Bone marrow (tissue), 2 donors: ENCODE measurements at places on chromosomes 11 and 22.

- DNase-seq: no peak
These were observed 29.9 kb downstream of the GLB1L2 start for GRCh38 chr11:134361661-134362060.

GRCh38 chr22:39177791-39178190 is 25.3 kb upstream of the CBX7 start:
- DNase-seq: no peak

DNA sequence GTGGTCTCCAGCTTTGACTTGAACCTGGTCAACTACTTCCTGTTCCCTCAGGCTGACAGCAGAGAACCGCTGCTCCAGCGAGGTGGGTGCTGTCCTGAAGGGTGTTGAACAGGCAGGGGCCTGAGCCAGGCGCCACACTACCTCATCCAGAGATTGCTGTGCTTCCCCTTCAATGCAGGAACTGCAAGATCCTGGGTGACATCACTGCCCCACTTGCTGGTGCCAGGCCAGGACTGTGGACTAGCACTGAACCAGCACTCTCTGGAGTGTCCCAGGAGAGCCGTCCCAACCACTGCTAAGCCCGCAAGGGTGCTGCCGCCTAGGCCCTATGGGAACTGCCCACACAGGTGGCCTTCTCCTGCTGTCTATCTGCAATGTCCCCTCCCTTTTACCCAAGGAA is 51.7 kb downstream of the GAB4 start:
- no peak for DNase-seq

DNA sequence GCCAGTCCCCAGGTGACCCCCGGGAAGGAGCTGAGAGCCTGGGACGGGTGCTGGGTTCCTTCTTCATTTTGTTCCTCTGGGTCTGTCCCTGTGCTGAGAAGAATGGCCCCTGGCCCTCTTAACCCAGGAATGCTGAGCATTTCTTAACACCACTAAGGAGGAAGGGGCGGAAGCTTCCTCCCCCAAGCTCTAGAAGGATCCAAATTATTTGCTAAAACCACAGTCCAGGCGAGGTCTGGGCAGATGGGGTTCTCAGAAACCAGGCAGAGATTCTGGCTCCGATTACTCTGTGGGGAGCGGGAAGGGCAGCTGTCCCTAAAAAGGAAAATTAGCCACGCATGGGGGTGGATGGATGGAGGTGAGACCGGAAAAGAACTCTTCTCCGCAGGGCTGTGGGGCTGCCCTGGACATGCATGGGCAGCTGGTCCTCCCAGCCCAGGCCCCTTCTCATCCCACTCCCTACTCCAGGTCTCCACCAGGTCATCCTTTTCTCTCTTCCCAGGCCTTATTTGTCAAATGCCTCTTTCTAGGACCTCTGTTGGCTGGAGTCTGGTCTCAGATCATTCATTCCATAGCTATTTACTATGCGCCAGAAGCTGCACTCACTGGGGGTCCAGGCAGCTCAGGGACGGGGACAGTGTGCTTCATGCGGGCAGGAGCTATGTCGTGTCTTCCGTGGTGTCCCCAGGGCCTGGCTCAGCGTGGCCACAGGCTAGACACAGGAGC is 45.0 kb upstream of the MYH9 start:
- no peak for DNase-seq

DNA sequence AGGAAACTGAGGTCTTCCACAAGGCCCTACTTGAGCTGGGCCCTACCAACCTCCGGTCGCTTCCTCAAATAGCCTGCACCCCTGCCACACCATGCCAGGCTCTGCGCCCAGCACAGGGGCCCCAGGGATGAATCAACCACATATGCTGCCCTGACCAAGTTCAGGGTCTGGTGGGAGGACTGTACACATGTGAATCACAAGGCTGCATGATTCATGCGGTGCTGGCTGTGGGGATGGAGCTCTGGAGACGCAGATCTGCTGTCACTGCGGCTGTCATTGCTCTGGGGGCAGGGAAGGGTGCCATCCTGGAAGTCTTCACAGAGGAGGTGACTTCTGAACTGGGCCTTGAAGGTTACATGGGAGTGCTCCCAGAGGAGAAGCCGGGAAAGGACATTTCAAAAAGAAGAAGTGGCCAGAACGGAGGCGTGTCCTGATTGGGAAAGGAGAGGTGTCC is 21.5 kb downstream of the CYTH4 start:
- DNase-seq: peak; percentile 53

DNA sequence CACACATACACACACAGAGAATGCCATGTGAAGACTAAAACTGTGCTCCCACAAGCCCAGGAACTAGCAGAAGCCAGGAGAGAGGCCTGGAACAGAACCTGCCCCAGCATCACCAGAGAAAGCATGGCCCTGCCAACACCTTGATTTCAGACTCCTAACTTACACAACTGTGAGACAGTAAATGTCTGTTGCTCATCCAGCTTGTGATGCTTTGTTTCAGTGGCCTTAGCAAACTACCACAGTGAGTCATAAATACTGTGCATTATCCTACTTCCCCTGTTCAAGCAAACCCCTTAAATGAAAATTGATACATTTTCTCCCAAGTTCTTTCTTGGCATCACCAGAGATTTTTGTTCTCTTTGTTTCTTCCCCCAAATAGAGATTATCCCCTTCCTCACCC is 1539.4 kb upstream of the TENM4 start:
- DNase-seq: no peak

GRCh38 chr22:17366830-17367229 is 2.4 kb upstream of the CECR2 start:
- no peak for DNase-seq

DNA sequence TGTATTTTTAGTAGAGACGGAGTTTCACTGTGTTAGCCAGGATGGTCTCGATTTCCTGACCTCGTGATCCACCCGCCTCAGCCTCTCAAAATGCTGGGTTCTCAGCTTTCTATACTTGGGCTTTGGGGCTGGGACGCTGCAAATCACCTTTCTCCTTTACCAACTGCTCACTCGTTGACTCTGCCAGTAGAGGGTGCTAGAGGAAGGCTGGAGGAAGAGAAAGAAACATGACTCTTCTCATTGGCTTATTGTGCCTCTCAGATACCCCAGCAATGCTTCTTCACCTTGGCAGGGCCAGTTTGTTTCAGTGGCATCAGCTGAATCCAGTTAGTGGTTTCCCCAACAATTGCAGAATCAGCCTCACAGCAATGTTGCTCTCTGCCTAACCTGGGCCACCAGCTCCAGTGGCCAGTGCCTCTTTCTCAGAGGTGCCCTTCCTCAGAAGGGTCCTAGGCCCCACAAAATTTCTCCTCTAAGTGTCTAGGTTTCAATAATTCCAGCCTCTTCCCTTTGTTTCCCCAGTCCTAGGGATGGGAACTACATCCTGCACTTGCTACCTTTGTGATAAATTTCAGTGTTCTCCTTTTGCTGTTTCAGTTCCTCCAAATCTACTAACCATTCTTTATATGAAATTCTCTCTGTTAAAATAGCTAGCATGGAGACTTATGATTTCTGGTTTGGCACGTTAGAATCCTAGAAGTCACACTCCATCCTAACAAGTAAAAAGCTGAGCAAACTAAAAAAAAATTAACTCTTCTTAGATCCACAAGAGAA is 71.5 kb upstream of the VSTM5 start:
- DNase-seq: no peak

DNA sequence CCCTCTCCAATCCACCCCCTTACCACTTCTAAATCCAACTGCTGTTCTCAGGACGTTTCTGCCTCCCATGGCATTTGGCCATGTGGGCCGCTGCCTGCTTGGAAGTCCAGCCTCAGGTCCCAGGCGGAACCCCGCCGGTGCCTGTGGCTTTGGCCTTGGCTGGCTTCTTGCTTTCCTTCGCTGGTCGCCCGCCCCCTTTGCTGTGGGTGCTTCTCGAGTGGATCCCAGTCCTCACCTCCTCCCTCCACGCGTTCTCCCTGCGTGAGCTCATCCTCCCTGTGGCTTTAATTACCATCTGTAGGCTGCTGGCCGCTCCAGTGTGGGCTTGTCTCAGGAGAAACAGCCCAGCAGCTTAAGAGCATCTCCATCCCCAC is 111.7 kb downstream of the NECTIN1 start:
- no peak for DNase-seq

- DNase-seq: no peak
These were observed 1.1 kb upstream of the PRG2 start for GRCh38 chr11:57391539-57391938.

GRCh38 chr11:128716661-128717210 is 22.9 kb downstream of the FLI1 start:
- DNase-seq: no peak

DNA sequence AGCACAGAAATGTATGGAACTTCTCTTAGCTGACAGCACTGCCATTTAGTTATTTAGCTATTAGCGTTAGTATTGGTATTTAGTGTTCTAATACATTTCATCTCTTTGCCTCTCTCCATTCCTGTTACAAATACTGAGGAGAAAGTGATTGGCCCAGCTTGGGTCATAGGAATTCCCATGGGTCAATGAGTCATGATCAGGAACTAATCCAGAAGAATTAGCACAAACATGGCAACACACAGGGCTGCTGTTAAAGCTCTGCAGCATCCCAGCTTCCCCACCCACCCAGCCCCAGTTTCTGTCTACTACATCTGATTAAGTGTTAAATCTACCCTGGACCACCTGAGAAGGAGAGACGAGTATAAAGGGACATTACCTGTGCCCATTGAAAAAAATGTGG is 36.1 kb downstream of the PDGFD start:
- DNase-seq: no peak

GRCh38 chr11:10909141-10909883 is 51.5 kb upstream of the ZBED5 start:
- DNase-seq: no peak

- no peak for DNase-seq
These were observed 28.3 kb downstream of the MUC6 start for GRCh38 chr11:1008001-1008802.

- no peak for DNase-seq
These were observed 32.7 kb downstream of the SGSM3 start for GRCh38 chr22:40403141-40403540.

GRCh38 chr11:64720640-64721358 is 2.2 kb downstream of the NRXN2 start:
- DNase-seq: no peak

DNA sequence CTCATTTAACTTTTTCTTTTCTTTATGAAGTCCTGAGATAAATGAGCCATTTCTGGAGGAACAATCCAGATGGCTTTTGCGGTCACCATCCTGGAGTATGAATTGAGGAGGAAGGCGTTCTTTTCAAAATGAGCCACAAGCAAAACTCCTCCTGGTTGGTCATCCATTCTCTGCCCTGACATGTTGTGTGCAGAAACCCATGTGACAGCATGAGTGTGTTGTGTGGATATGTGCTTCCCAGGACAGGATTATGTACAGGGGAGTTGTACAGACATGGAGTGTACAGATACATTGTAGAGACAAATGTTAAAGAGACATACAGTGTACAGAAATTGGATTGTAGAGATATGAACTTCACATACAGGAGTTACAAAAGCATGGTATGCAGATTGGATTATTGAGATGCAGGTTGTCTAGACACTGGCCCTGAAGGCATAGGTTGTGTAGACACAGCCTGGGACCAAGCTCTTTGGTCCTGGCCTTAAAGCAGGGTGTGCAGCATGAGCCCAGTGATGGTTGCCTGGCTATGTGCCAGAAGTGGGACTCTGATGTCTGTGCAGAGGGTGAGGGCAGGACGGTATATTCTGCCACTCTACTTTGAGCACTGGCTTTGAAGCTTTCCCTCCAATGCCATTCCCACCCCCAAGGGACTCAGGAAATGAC is 178.5 kb upstream of the ZBED5 start:
- DNase-seq: no peak

- no peak for DNase-seq
These were observed 2.2 kb downstream of the TMEM132A start for GRCh38 chr11:60926500-60926899.

DNA sequence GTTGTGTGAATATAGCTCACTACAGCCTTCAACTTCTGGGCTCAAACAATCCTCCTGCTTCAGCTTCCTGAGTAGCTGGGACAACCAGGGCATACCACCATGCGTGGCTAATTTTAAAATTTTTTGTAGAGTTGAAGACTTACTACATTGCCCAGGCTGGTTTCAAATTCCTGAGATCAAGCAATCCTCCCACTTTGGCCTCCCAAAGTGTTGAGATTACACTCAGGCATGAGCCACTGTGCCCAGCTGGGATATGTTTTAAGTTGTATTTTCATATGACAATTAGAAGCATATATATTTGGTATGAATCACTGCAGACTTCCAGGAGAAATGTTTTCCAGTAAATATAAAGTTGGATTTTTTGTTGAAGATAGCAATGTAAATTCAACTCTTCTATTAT is 15.4 kb downstream of the DDX10 start:
- no peak for DNase-seq

DNA sequence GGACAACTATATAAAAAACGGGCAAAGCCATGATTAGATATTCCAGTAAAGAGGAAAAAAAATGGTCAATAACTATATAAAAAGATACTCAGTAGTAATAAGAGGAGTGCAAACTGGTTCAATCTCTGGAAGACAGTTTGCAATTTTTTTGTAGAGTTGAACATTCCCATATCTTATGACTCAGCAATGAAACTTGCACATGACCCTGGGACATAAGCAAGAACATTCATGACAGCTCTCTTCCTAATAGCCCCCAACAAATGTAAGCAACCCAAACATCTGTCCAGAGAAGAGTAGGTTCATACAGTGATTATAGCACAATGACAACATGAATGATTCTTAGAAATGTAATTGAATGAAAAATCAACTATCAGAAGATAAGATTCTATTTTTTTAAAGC is 21.8 kb upstream of the CSF2RB start:
- no peak for DNase-seq

DNA sequence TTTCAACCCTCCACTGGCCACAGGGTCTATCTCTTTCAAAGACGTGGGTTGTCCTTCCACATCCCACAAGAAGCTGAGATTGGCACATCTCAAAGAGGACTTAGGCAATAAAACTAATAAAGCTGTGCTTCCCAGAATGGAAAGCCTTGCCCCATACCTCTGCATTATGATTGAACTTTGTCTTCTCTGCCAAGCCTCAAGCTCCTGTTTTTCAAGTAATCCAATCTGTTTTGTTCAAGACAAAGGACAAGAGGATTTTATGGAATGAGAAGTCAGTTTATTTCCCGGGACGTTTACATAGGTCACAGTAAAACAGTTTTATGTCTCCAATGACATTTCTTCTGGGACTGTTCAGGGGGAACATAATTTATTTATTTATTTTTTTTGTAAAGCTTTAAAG is 108.4 kb downstream of the GALNT18 start:
- DNase-seq: no peak
